ENCODE measurements at places on chromosomes 11 and 22.

DNA sequence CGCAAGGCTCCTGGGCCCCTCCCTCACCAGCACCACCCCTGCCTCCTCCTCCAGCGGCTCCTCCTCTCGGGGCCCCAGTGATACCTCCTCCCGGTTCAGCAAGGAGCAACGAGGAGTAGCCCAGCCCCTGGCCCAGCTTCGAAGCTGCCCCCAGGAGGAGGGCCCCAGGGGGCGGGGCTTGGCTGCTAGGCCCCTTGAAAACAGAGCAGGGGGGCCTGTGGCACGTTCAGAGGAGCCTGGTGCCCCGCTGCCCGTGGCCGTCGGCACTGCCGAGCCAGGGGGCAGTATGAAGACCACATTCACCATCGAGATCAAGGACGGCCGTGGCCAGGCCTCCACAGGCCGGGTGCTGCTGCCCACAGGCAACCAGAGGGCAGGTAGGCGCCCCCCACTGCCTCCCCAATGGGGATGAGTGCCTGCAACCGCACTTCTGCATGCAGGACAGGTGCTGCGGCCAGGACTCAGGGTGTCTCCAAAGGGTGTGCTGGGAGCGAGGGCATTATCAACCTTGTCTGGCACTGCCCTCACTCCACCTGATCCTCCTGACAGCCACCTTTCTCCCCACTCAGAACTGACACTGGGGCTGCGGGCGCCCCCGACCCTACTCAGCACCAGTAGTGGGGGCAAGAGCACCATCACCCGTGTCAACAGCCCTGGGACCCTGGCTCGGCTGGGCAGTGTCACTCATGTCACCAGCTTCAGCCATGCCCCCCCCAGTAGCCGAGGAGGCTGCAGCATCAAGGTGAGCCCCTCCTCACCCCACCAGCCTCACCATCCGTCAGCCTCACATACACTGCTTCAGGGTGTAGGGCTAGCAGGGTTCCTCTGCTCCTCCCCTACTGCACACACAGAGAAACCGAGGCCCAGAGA lies 10.2 kb downstream of the SMTN start:
- no peak for DNase-seq

- no peak for DNase-seq
These were observed 5.9 kb downstream of the TAB1 start for GRCh38 chr22:39405346-39406085.

- no peak for DNase-seq
These were observed 68.9 kb downstream of the C11orf58 start for GRCh38 chr11:16807306-16807705.

DNA sequence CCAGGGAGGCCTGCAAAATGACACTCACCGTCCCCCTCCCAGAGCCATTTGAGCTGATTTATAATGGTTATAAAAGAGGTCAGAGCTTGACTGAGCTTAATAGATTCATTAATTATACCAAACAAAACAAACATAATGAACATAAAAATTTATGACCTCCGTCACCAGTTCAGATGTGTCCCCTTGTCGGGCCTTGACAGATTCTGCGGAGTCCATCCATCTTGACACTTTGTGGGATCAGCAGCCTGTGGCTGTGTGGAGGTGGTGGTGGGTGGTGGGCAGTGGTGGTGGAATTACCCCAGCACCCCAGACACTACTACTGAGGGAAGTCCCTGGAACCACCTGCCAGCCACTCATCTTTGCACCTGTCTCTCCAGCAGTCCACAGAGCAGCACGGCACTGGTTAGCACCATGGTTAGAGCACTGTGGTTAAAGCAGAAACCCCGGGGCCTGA lies 83.5 kb downstream of the DSCAML1 start:
- DNase-seq = peak; percentile 57

DNA sequence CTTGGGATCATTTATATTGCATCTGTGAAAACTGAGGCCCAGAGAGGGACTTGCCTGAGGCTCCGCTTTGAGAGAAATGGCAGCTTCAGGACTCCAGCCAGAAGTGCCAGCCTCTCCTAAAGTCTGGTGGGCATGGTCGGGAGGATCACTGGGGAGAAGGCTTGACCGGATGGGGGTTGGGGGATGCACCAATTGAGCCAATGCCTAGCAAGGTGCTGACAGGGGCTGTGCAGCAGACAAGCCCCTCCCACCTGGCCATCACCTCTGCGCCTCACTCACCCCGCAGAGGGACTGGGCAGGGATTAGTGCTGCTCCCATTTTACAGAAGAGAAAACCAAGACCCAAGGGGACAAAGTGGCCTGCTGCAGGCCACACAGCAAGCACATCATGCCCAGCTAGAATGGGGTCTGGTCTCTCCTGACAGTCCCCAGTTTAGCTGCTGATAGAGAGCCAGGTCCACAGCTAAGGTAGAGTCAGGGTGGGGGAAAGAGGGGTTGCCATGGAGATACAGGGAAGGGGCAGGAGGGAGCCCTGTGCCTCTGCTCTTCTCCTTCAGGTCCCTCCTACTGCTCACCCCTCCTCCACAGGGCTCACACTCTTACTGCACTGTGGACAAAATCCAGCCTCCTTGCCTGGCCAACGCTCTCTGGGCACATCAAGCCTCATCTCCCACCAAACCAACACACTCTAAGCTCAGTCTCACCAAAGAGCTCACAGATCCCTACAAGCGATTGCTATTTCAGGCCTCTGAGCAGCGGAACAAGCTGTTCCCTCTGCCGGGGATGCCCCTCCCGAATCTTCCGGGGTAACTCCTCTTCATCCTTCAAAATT lies 29.5 kb downstream of the TEF start:
- DNase-seq = no peak

DNA sequence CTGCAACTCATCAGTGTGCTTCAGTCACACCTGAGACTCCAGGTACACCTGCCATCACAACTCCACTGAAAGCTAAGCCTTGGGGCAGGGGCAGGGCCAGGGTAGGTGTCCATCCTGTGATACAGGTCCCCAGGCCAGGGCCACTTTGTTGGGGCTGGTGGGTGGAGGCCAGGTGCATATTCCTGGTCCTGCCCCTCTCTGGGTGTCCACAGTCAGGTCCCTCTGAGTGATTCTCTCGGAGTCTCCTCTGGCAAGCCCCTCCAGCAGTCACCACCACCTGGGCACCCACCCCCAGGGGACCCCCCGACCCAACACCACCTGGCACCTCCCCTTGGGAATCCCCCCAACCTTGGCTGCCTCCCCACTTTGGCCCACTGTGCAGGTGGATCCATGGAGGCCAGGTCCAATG lies 9.5 kb upstream of the ACR start:
- DNase-seq = no peak

- DNase-seq = no peak
These were observed 31.8 kb upstream of the RBMXL2 start for GRCh38 chr11:7056828-7057513.

DNA sequence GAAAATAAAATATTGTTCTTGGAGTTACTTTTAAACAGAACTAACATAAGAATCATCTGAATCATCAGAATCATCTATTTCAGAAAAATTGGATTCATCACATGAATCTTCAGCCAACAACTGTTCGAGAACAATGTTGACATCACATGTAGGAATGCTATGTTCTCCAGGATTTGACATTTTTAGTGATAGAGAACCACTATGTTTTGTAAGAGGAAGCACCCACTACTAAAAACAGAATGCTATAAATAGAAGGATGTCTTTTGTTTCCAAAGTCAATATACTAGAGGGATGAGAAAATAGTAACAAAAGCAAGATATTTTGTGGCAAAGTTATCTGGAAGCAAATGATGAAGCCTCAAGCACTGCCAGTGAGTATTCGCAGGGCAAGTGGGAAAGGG lies 263.4 kb upstream of the DDI1 start:
- DNase-seq = no peak

GRCh38 chr11:59224351-59224928 lies 11.7 kb upstream of the MPEG1 start:
- no peak for DNase-seq

DNA sequence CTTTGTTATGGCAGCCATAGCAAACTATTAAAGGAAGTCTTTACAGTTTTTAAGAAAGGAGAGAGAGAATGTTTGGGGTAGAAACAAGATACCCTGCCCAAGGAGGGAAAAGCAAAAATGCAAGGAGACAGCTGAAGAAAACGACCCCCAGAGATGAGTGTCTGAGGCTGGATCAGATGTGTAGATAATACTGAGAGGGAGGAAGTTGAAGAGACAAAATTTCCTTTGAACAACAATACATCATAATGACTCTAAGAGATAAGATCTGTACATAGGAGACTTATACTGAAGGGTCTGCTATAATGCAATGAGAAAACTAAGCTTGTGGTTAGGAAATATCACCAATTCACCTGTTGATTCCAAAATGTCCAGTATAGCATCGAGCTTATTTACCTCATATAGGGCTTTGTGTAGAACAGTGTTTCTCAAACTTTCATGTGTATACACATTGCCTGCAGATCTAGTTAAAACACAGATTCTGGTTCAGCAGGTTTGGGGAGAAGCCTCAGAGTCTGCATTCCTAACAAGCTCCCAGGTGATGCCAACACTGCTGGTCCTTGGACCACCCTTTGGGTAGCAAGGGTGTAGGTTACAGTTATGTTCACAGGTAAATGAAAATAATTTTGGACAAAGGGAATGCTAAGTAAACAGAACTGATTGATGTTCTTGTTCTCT lies 5.8 kb upstream of the CEP295 start:
- peak; percentile 8 for DNase-seq

- no peak for DNase-seq
These were observed 47.9 kb downstream of the ZNF280B start for GRCh38 chr22:22460635-22461034.

- no peak for DNase-seq
These were observed 11.3 kb upstream of the WBP2NL start for GRCh38 chr22:41987276-41987675.

DNA sequence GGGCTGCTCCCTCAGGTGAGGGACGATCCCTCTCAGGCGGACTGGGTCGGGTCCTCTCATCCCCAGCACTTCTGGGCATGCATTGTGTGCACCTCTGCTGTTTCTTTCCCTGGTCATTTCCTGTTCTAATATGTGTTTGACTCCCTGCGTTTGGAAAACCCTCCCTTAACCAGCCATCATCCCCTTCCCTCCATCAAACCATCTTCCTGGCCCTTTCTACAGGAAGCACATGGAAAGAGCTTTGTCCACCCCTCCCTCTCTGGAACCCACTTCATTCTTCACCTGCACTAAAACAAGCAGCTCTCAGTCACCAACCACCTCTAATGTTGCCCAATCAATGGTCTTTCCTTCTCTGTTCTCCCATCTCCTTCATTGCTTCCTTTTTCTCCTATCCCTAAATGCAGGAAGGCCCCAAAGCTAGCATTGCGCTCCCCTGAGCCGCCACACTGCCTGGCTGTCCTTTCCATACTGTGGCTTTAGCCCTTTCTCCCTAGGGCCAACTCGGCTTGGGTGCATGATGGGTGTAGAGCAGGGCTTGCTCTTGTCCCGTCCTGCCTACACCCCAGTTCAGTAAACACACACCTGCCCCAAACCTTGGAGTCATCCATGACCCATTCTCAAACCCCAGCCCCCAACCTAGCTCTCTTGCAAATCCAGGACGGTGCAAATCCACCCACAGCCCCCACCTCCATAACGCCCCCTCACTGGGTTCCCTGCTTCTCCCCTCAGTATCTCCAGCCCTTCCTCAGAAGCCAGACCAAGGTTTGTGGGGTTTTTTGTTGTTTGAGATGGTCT lies 5.4 kb upstream of the GAS2L1 start:
- no peak for DNase-seq

DNA sequence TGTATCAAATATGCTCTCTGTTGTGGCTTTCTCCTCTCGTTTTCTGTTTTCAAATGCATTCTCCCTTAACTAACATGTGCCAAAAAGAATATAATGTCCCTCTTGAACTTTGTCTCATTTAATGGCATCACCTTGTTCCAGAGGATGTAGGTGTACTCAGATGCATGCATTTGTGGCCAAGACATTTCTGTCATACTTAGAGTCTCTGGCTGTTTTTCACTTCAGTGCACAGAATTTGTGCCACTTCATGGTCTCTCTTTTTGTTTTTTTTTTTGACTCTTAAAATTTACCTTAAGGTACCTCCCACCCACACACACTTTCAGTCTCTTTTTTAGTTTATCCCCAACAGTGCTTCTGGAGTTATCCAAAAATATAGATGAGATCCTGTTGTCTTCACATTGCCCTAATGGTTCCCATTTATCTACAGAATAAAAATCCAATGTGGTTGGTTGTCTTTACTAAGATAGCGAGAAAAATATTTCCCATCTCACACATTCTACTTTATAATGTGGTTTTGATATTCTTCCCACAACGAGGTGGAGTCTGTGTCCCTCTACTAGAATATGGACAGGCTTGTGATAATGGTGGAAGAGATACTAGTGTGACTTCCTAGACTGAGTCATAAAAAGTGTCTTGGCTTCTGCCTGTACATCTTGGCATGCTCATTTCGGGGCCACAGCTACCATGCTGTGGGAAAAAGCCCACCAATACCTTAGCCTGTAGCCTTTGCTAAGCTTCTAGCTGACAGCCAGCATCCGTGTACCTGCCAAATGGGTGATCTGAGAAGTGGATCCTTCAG lies 125.8 kb downstream of the DDX10 start:
- DNase-seq = no peak

- DNase-seq = no peak
These were observed at the start of gene P2RX6 for GRCh38 chr22:21014726-21015465. Gene P2RX6, plus strand, starts transcription at chr22:21015165. Its CDS starts 10 bp downstream, at chr22:21015175.

DNA sequence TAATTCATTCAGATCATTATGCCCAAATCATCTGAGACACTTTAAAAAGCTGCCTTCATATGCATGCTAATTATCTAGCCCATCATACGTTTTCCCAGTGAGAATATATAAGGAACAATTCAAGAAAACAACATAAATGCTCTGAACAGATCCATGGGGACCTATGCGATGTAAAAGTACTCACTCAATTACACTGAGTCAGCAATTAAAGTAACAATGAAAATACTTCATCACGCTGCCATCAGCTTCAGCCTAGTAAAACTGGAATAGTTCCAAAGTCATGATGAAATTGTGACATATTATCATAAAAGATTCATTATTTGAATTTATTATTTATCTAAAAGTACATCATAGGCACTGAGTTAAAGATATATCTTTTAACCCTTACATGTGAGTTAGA lies 3.7 kb upstream of the OR8K5 start:
- no peak for DNase-seq

- DNase-seq = no peak
These were observed 2.1 kb upstream of the LRRC32 start for GRCh38 chr11:76672431-76673175.

DNA sequence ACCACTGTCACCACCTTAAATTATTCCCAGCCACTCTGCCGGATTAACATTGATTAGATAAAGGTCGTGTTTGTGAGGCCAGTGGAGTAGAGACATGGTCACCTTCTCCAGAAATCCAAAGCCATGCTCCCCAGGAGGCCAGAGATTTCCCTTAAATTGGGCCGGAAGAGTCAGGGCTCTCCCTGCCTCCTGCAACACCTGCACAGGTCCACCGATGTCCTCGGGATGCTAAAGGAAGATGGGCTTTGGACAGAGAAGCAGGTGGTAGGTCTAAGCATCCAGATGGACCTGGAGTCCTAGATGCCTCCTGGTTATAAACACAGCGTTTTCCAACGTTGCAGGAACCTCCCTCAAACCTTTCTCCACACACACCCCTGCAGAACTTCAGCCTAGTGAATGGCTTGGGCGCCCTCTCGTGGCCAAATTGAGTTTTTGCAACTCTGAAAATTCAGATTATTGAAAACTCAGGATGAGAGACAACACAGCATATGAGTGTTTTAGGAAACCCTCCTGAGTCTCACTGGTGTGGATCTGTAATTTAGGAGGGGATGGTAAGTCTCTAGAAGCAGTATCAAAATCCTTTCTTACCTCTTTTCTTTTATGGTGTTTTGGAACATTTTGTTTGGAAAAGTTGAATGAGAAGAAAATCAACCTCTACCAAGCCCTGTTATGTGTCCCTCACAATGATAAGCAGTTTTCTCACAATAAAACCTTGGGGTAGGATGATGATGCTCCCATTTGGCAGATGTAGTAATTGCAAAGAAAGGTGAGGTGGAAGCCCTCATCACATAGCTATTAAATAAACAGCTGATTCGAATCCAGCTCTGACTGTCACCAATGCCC lies 109.6 kb downstream of the RRAS2 start:
- peak; percentile 59 for DNase-seq
